Head of caudate nucleus (tissue), 42 donors: ENCODE measurements at places on chromosomes 5 and 9.

GRCh38 chr5:151708126-151708525 lies 21.4 kb upstream of the SPARC start:
- DNase-seq, result no peak

DNA sequence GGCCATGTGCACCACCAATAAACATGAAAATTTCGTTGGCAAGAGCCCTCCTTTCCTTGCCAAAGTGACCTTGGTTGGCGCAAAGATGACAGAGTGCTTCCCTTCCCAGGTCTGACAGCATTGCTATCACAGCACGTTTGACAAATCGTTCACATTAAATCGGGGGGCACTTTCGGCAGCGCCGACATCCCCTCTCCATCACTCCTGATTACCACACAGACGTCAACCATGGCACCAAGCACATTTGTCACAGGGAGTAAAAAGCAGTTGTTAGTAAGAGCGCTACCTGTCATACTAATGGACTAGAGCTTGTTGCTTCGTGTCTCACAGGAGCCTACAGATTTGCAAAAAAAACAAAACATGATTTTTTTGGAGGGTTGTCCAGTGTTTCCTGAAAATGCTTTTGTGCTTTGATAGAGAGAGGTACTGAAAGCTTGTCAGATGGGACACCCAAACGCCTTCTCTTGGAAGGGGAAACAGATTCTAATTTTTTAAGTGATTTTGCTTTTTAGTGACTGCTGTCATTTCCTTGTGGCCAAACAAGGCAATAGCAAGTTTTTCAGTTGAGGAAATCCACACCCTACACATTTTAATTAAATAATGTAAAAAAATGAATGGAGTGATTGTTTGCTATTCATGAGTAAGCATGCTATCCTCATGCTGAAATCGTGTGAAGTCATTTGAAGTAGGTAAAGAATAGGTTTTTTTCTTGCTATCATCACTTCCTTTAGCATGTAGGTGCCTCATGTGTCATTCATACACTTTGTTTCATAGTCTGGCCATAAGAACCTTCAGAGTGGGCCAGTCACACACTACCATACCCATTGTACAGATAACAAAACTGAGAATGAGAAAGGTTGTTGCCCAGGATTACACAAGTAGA lies 682.8 kb upstream of the WWC1 start:
- DNase-seq, result no peak

DNA sequence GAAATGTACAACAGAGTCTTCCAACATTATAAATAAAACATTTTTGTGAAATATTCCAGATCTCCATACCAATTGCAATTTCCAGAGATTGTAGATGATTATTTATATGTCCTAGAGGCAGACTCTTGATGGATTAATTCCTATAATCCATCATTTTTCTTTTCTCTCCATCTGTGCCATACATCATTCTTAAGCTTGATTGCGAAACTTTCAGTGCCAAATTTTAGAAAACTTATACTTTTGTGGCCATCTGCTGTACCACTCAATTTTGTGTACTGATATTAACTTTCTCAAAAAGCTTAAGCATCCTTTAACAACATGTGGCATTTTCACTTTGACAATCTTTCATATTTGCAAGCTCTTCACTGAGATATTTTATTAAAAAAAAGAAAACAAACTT lies 446.9 kb downstream of the SEMA5A start:
- no peak for DNase-seq

DNA sequence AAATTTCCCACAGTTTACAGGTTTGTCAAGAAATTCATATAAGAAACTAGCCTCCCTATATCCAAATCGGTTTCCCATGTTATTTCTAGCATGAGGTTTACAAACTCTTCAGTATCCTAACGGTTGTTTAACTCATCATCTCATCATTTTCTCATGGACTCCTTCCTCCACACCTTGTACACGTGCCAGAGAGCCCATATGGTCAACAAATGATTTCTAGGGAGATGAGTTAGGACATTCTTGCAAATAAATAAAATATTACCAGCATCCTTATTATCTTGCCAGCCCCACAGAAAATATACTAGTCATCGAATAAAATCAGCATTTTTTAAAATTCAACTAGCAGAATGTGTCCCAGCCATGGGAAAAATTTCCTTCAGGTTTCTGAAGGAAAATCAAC lies 285.2 kb downstream of the EBF1 start:
- DNase-seq, result no peak

DNA sequence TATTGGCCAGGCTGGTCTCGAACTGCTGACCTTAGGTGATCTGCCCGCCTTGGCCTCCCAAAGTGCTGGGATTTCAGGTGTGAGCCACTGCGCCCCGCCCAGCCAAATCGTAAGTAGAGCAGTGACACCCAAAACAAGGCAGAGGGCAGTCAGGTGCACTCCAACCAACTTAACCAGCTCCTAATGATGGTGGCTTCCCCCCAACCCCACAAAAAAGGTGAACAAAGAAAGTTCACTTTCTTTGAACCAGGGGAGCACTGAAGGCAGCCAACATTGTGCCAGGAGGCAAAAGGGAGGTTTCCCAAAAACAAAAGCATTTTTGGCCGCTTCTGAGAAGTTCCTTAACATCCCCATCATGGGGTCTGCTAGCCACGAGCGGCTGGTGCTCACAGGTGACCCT lies 9.6 kb downstream of the GMCL2 start:
- DNase-seq, result no peak

DNA sequence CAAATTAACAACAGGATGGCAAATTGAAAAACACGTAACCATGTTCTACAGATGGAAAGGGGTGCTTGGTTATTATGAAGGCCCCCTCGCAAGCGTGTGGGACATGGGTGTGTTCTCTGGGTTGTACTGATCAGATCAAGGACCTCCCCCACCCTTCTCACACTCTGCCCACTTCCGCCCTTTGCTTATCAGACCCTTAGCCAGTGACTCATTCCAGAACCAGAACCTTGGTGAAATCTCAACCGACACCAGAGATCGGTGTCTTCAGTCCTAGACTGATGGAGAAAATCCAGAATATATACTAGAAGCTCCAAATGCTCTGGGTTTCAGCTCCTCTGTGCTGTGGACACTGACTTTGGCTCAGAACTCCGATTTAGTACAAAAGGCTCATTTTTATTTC lies 64.9 kb downstream of the PTTG1 start:
- DNase-seq, result no peak

GRCh38 chr5:41683181-41683580 lies 172.8 kb upstream of the PLCXD3 start:
- no peak for DNase-seq

GRCh38 chr5:148875205-148875875 lies 48.9 kb downstream of the ADRB2 start:
- no peak for DNase-seq

DNA sequence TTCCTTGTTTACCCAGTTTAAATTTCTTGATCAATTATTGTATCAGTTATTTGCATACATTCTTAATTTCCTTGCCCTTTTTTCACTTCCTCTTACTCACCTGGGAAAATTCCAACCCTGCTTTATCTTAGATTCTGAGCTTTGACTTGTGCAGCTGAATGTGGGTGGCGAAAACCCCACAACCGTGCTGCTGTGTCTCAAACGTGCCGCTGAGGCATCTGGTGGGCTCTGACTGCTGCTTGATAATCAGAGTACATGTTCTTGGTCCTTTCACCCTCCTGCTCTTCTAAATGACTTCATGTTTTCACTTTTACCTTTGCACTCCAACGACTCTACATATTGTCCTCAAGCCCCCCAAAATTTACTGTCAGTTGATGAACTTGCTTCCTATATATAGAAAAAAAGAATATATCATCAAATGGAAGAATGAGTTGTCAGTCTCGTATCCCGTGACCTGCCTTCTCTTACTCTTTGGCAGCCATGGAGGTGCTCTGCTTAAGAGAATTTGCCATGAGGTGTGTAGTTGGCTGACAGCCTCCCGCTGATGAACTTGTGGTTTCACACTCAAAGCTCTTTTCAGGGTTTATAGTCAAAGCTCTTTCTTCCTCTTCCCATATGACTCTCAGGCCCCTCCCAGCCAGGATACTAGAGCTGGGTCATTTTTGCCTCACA lies 14.0 kb upstream of the JAK2 start:
- DNase-seq, result peak; percentile 7

- DNase-seq, result peak; percentile 38
Observed at GRCh38 chr5:172496671-172497371, 42.5 kb upstream of the SH3PXD2B start.

- no peak for DNase-seq
Observed at GRCh38 chr5:139116100-139116655, 82.0 kb downstream of the SIL1 start.

DNA sequence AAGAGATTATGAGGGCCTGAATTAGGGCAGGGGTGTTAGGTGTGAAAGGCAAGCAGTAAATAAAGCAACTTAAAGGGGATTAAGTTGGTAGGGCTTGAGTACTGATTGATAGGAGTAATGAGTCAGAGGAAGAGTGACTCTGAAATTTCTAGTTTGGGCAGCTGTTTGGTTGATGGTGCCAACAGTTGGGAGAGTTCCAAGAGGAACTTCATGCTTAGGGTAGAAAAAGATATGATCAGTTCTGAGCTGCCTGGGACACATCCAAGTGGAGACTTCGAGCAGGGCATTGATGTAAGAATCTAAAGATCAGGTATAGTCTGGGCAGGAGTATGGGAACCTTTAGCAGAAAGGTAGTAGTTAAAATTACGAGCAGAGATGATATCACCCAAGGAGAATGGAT lies 10.2 kb downstream of the MAMDC2 start:
- no peak for DNase-seq

GRCh38 chr5:81717226-81717625 lies 33.7 kb downstream of the SSBP2 start:
- DNase-seq, result no peak

DNA sequence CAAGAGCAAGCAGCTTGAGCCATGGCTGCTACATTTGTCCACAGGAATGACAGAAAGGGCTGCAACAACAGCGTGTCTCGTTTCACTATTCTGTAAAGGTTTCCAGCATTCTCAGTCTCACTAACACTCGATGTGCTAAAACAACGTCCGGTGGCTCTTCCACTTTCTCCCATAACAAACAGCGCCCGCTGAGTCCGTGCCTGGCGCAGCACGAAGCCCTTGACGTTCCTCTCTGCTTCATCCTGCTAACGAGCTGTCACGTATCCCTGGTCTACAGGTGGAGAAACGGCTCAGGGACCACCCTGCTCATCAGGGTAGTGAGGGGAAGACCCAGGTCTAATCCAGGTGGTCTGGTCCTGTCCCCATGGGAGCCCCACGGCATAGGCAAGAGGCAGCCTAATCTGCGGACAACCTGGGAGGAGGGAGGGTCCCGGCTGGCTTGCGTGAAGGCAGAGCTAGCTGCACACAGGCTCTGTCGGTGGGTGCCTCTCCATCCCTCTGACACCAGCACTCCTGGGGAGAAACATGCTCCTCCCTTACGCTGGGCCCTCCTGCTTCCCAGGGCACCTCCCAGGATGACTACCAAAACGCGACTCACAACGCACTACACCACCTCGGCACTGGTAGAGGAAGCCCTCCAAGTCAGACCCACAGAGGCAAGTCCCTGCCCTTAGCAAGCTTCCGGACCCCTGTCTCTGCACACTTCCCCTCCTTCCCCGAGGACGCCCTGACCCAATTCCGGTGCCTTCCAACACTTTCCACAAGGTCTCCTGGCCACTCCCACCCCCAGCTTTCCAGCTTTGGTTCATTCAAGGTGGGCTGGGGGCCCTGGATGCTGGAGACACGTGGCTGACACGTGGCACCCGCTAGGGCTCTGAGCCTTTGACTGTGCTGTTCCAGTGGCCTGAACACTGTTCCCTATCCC lies 43.3 kb downstream of the VAV2 start:
- DNase-seq, result no peak

- DNase-seq, result no peak
Observed at GRCh38 chr9:2992427-2992826, 148.5 kb upstream of the PUM3 start.

DNA sequence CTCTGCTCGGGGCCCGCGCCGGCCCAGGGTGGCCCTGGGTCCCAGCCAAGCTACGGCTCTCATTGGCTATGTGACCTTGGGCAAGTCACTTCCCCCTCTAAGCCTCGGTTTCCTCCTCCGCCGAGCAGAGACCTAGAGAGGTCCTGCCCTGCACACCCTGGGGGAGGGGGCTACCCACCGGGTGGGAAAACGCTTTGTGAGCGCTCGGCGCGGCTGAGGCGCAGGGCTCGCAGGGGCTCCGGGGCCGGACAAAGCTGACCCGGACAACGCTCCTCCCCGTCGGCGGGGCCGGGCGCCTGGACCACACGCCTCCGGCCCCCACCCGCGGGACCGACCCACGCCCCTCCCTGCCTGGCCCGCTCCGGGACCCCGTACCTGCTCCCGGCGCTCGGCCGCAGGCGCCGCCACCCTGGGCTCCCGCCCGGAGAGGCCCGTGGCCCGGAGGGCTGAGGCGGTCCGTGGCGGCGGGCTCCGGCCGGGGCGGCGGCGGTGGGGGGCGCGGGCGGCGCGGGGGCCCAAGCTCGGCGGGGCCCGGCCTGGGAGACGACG lies 85.7 kb upstream of the MELK start:
- peak; percentile 31 for DNase-seq

- DNase-seq, result no peak
Observed at GRCh38 chr5:106121972-106122605, 1548.6 kb downstream of the EFNA5 start.

DNA sequence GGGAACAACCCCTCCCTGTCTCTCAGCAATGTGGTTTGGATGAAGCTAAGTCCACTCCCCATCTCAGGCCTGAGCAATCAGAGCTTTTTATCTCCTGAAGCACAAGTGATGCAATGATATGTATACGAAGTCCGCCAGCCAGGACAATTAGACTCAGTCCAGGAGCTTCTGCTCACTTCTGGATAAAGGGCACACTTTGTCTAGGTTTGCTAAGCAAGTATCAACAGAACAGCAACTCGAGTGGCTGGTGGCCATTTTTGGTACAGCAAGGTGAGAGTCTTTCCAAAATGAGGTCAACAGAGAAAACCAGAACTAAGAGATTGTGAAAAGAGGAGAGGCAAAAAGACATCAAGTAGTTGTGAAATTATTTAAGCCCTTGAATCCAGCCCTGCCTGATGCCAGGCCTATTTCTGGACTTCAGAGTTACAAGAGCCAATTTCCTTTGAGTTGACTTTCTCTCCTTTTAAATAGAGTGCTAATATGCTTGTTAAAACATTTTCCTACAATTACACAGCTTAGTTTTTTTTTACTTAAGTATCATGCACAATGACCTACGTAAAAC lies 8.2 kb downstream of the NDUFA8 start:
- DNase-seq, result no peak

DNA sequence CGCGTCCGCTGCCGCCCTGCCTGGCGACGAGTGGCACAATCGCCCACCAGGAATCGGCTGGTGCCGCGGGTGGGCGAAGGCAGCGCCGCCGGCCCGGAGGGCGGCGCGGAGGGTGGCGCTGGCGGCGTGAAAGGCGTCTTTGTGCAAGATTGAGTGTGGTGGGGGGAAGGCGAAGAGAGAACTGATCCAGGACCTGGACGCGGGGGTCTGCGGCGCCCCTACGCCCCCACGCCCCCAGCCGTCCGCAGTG lies 4.6 kb upstream of the RGMB start:
- DNase-seq, result no peak

- no peak for DNase-seq
Observed at GRCh38 chr5:109080481-109080880, 329.3 kb downstream of the PJA2 start.

DNA sequence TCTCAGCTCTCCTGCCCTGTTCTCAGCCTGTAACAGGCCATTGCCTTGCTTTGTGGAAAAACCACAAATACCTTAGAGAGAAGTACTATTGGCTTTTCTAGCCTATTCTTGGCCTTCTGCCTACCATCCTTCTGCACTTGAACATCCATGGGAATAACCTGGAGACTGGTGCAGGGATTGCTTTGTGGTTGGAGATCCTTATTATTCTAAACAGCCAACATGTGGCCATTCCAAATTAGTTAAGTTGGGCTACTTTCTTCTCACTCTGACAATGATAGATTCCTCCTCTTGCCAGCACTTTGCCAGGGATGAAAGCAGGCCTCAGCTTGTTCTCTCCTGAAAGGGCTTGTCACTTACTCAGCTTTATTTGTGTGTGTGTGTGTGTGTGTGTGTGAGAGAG lies 240.4 kb downstream of the GLIS3 start:
- DNase-seq, result no peak
